ENCODE measurements at places on chromosomes 2 and 18.

DNA sequence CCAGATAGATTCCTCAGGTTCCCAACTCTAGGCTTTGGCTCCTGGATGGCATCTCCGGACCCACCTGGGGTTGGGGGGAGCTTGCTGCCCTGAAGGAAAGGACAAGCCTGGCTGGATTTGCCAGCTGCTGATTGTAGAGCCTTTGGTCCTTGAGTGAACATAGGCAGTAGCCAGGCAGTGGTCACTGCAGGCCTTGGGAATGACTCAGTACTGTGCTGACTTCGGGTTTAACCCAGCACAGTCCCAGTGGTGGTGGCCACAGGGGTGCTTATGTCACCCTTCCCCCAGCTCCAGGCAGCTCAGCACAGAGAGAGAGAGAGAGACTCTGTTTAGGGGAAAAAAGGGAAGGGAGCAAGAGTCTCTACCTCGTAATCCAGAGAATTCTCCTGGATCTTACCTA lies 27.7 kb upstream of the ACTR2 start:
- no peak for DNase-seq

DNA sequence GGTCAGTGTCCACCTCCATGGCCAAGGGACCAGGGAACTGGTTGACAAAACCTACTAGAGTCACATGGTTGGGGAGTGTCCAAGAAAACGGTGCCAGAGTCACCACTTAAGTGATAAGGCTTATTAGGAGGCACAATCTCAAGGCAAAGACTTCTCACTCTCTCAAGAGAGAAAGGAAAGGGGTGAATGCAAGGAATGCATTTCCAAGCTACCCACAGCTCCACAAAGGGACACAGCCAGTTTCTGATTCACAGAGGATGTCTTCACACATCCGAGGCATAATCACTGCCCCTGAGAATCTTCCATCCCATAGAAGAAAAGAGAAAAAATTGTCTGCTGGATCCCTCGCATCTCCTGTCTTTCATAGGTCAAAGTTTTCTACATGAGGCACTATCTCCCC lies 269.3 kb downstream of the TNS1 start:
- DNase-seq = no peak

- DNase-seq = no peak
Measured at GRCh38 chr2:115163572-115163971, 721.1 kb downstream of the DPP10 start.

DNA sequence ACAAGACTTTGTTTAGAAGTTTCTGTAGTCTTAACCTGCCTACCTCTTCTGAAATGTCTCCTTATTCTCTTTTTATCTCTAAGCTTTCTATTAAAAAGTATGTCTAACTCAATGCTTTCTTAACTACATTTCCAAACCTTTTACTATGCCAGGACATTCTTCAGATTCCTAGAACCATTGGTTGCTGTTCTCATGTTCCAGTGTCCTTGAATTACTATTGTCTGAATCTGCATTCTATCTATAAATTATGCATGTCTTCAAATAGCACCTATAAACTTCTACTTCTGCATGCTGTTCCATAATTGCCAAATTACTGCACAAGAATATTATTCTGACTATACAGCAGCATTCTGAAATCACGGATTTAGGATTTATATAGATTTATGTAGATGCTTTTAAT lies 166.0 kb upstream of the VWC2L start:
- DNase-seq = no peak

GRCh38 chr2:217650716-217651360 lies 352.0 kb downstream of the TNS1 start:
- DNase-seq = no peak

DNA sequence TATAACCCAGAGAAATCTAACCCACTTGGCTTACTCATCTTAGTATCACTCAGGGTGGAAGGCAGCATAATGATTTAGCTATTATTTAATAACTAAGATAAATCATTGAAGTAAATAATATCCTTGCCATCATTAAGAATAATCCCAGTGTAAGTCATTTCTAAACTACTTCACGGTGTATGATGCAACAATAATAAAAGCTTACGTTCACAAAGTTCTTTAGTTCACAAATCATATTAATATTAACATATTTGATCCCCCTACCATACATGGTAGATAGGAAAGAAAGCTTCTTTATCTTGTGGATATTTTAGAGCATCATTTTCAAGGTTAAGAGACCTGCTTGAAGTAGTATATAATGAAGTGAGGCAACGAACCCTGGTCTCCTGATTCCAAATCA lies 401.0 kb downstream of the NCKAP5 start:
- DNase-seq = no peak

DNA sequence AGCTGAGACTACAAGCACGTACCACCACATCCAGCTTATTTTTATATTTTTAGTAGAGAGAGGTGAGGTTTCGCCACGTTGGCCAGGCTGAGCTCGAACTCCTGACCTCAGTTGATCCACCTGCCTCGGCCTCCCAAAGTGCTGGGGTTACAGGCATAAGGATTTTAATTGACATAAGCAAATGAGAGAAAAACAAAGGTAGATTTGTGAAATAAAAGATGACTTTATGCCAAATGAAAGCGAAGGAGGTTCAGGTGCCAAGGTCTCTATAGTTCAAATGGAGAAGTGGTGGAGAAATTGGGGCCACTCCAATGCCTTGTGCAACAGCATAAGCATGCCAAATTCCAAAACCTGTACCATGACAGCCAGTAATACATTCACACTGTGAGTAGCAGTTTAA lies 180.6 kb downstream of the MREG start:
- no peak for DNase-seq

GRCh38 chr18:44979748-44980147 lies 299.1 kb downstream of the SETBP1 start:
- DNase-seq = no peak

DNA sequence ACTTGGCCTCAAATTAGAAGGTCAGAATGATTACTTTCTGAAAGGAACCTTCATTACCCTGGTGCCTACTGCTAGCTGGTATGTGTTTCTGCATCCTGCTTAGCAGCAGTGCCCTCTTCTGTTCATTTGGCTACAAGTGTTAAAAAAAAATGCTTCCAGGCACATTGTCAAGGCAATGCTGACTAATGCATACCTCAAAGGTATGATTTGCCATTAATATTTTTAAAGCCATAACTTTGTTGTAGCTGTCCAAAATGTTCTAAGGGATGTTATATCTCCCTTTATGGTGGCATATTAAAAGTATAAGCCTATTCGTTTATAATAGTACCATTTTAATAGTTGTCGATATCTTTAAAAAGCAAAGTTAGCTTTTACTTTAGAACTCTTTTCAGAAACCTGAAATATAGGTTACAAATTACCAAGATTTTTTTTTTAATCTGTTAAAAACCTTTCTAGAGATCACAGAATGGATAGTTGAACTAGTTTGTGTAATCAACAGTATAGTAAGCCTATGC lies 52.0 kb upstream of the FAM171B start:
- no peak for DNase-seq

DNA sequence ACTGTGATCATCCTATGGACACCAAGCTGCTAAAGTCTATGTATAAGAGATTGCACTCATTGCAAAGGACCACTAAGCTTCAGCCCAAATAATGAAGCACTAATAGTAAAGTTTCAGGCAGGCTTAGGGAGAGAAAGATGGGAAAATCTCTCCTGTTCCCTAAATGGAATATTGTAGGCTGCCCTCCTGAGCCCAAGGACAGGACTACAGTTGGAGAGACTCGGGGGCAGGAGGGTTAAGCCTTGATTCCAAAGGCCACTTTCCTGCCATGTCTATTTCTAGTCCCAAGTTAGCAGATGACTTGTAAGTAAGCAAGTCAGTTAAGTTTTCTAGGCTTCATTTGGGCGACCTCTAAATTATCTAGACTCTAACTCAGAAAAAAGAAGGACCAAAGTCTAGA lies 9.0 kb downstream of the TMEM247 start:
- DNase-seq = no peak

DNA sequence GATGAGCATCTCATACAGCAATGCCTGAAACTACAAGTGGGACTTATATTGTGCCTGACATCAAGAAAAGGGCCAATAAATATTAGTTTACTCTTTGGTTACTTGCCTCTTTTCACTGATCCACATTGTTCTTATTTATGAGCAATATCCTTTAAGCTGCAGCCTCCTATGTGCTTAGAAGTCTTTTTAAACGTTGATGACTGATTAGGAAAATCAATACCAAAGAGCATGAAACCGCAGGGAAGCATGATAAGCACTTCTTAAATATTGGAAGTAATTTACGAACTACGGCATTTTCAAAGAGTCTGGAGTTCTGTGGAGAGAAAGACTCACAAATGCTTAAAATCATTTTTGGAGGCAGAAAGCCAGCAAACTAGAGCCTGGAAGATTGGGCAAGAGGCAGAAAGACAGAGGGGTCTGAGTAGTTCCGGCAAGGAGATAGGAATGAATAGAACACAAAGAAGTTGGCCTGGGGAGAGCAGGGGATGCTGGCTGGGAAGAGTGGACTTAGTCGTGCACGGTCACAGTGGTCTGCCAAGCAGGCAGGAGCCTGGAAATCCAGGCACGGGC lies 122.6 kb upstream of the NOSTRIN start:
- no peak for DNase-seq

DNA sequence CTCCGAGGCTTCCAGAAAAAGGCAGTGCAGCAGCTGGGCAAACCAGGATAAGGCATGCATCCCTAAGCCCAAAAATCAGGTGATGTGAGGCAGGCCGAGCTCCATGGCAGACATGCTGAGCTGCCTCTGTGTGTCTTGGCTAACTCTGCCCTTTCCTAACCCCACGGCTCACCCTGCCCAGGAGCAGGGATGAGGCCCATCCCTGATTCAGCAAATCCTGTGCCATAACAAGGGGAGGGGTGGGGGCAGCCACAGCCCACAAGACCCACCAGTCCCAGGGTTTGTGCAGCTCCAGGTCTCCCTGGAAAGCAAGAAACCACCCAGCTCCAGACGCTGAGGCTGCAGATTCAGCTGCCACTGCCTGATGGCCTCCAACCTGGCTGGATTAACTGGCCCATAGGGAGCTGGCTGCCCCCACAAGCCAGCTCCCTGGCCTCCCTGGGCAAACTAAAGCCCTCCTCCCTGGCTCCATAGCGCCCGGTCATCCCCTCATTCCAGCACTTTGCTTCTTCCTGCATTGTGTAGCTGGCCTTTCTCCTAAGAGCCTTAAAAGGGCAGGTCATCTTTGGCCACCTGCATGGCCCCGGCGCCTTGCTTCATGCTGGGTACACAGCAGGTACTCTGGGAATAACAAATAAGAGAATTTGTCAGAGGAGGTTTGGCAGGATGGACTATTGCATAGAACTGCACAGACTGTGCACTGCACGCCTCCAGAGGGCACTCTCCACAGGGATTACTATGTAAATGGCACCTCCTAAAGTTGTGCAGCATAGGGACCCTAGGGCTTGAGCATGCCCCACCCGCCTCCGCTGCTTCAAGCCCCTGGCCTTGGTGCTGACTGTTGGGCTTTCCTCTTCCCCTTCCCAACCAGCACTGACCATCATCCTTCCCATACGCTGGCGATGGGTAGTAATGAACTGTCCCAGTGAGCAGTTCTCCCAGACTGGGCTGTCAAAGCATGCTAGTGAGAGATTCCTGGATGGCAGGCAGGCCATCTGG lies 10.7 kb downstream of the STEAP3 start:
- DNase-seq = no peak

- no peak for DNase-seq
Measured at GRCh38 chr2:178025551-178026185, 46.9 kb downstream of the PDE11A start.

- no peak for DNase-seq
Measured at GRCh38 chr2:149653831-149654445, 66.4 kb upstream of the MMADHC start.

GRCh38 chr2:220334871-220335590 lies 707.6 kb downstream of the SLC4A3 start:
- no peak for DNase-seq

GRCh38 chr2:68594674-68595492 lies 48.5 kb upstream of the PROKR1 start:
- DNase-seq = peak; percentile 50

- no peak for DNase-seq
Measured at GRCh38 chr2:166516712-166517303, 22.8 kb upstream of the SCN7A start.

GRCh38 chr18:56900195-56901094 lies 246.4 kb upstream of the BOD1L2 start:
- no peak for DNase-seq

- DNase-seq = no peak
Measured at GRCh38 chr2:103448495-103448894, 686.7 kb downstream of the TMEM182 start.

GRCh38 chr2:151770995-151771394 lies 36.7 kb upstream of the NEB start:
- DNase-seq = no peak

- DNase-seq = no peak
Measured at GRCh38 chr18:47323158-47323557, 71.7 kb upstream of the SKOR2 start.

GRCh38 chr2:58992062-58992706 lies 751.1 kb upstream of the FANCL start:
- no peak for DNase-seq

GRCh38 chr18:57801325-57801724 lies 1.8 kb downstream of the ATP8B1 start:
- DNase-seq = no peak

DNA sequence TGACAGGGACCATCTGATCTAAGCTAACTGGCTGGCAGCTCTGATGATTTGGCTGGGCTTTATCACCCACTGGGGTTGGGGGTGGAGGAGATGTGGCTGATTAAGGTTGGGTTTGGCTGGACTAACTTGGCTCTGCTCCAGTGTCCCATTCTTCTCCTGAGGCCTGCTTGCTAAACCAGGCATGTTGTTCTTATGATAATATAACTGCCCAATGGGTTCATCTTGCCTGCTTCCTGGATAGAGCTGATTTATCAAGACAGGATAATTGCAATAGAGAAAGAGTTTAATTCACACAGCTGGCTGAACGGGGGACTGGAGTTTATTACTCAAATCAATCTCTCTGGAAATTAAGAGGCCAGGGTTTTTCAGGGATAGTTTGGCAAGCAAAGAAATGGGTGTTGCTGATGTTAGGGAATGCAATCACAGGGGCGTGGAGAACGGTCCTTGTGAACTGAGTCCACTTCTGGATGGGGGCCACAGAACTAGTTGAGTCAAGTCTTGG lies 150.4 kb downstream of the PTH2R start:
- no peak for DNase-seq

DNA sequence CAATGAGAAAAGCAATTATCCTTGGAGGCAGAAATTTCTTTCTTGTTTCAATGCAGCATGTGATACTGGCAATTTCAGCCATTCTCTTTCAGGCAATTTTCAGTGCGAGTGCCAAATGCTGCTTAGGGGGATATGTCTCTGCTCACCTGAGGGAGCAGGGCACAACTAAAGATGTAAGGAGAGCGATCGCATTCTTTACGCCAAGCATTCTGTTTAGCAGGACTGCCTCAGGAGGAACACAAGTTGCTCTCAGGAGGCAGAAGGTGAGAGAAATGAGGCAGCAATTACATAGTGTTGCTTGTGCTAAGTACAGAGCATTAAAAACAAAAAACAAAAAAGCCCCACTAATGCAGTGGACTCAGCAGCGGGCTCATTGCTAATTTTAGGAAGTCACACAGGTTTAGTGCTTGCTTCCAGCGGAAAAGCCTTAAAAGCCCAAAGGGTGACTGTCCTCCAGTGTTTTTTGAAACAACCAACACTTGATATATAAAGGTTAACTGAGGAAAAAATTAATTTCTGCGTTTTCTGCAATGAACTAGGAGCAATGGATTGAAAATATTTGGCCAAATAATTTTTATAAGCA lies 116.9 kb downstream of the METTL8 start:
- no peak for DNase-seq

All from stimulated activated CD4-positive, alpha-beta T cell treated with anti-CD3 and anti-CD28 coated beads, Interleukin-4, amount 100 ng/mL, for 1 hour (primary cell).